GM13977 (cell line): ENCODE measurements at places on chromosomes 2 and 18.

DNA sequence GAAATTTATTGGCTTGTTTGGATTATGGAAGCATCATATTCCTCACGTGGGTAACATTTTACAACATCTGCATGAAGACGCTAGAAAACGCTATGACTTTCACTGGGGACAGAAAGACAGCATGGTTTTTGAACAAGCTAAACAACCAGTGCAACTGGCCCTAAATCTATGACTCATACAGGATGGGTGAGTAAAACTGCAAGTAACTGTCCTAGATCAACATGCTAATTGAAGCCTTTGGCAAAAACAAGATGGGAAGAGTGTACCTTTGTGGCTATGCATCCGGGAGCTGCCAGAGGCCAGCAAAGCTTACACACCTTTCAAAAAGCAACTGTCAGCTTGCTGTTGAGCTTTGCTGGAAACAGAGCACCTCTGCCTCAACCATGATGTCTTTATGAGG is 1096.0 kb upstream of the DDX18 start:
- no peak for DNase-seq

DNA sequence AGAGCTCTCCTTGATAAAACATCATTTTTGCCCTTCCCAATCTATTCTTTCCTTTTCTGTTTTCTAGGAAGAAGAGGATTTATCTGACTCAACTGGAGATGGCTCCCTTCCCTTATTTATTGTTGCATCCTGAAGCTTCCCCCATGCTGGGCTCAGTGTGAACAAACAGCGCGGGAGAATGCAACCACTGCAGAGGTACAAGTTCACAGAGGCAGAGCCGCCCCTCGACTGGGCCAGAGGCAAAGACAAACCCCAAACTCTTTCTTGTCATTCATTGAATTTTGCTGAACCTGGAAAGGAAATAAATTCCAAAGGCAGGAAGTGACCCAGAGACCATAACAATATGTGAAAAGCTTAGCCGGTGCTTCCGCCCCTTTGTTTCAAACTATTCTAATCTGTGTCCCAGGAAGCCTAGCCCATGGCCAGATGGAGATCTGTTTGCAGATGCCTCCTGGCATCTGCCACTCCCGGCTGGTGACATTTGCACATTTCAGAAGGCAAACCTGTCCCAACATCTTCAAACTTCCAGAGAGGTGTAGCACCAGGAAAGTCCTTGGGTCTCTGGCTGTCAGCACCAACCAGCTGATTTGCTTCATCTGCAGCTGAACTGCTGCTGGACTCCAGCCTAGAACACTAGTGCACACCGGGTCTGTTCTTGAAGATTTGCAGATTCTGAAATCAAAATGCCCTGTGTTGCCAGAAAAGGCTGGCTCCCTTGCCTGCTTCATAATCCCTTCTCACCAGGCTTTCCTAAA is 79.4 kb upstream of the MAP4K3 start:
- no peak for DNase-seq

DNA sequence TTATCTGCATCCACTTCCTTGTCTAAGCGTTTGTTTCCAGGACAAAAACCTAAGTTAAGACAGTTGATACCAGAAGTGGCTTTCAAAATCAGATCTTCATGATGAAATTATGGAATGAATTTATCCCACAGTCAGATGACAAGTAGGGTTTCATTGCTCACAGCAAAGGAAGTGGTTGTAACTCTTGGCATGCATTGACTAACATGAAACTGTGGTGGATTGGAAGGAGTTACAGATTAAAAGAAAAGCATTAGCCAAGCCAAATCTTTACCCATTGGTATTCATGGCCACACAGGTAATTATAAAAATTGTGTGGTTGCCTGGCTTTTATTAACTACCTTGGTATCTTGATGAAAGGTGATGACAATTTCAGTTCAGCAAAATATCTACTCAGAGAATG is 438.0 kb upstream of the NXPH2 start:
- no peak for DNase-seq

GRCh38 chr2:160454070-160454797 is 39.4 kb downstream of the RBMS1 start:
- DNase-seq: no peak

DNA sequence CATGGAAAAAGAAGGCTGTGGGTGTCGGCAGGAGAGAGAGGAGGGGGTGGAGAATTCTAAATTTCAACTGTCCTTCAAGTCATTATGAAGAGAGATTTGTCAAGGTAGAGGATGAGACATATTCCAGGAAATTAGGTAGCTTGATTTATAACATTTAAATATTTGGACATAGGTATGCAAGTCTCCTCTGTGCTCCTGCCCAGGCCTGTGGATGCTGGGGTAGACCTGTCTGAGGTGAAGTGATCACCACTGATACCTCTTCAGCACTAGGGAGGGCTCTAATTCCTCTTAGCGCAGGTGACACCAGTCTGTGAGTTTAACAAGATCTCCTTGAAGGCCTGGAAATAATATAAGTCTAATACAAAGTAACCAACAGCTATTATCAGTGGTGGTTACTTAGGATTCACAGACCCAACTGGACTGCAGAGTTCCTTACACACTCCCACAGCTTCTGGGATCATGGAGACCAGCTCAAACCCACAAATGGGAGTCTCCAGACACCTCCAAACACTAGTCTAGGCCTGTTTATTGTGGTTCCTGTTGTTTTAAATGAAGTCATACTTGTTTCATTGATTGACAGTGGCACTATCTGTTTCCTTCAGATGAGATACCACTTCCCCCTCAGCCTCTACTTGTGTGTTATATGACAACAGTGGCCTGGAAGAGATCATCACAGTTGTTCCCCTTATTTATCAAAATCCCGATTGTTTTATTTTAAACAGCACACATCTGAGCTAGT is 104.1 kb upstream of the ITPRID2 start:
- DNase-seq: no peak

DNA sequence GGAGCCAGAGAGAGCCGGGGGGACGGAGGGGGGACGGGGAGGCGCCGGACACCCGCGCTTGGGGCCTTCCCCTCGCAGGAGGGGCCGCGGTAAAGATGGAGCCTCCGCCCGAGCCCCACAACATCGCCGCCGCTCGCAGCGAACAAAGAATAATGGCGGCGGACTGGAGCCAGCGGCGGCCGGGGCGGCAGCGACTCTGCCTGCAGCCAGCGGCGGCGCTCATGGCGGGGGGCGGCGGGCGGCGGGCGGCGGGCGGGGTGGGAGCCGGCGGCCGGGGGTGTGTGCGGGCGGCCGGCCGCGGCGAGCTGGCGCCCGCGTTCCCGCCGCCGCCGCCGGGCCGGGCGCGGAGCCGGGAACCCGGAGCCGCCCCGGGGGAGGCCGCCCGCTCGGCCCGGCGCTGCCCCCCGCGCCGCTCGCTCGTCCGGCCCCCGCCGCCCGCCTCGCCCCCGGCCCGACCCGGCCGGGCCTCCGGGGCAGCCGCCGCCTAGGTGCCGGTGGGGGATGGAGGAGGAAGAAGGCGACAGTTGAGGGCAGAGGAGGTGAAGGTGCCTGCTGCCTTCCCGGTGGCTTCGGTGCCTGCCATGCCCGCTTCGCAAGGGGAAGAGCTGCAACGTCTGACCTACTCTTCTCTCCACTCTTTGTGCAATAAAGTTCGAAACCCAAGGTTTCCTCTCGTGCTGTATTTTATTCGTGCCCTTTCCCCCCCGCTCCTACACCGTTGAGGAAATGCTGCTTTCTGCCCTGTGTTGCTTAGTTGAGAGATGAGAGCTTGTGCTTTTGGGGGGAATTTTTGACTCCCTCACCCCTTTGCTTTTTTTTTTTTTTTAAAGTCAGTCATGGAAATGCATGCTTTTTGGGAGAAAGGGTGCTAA is 634 bp downstream of the CREB1 start:
- peak; percentile 50 for DNase-seq

DNA sequence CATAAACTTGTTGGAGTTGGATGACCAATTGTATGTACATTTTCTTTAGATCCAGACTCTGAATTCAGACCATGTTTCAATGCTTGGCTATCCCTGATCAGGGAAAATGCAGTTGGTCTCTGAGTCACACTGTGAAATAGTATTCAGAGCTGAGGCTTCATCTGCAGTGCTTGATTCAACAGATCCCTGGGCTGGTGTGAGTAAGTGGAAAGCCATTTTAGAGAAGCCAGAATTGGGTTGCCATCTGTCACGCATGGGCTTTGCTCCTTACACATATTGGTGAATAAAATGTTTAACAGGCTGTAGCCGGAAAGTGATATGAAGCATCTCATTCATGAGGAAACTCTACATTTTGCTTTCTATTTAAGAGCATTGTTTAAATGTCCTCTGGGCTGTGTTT is 50.0 kb upstream of the ACYP2 start:
- DNase-seq: no peak

- DNase-seq: no peak
These were observed 39.4 kb downstream of the HADHB start for GRCh38 chr2:26284132-26284531.

GRCh38 chr2:98281607-98282006 is 64.6 kb upstream of the CNGA3 start:
- no peak for DNase-seq

DNA sequence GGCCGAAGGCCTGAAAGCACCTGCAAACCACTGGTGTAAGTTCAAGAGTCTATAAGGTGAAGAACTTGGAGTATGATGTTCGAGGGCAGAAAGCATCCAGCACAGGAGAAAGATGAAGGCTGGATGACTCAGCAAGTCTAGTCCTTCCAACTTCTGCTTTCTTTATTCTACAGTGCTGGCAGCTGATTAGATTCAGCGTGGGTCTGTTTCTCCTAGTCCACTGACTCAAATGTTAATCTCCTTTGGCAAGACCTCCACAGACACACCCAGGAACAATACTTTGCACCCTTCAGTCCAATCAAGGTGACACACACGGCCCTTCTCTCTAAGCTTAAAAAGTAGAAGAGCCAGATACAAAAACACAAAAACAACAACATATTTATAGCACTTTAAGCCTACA is 43.4 kb downstream of the NMS start:
- no peak for DNase-seq

DNA sequence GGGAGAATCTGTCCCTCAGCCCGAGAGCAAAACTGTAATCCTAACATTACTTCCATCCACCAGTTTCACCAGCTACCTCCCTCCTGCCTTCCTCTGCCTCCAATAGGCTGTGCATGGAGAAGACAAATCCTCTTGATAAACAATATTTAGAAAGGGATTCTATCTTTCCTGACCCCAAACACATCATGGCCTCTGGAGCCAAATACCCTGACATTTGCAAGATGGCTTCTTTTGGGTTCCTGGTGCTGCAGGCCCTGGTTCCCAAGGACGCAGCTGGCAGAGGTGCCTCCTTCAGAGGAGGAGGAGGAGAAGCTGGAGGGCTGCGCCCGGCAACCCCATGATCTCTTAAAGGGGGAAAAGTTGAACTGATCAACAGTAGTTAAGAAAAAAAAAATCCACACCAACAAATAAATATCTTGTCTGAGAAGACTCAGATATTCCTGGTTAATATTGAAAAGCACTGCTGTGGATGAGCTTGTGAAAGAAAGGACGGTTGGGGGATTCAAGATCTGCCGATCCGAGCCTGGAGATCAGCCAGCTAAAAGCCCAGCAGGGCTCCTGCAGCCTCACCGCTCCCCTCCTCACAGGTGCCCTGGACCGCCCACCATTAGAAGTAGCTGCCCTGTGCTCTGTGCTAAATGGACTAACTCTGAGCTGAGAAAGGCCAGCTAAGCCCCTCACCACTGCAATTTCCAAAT is 116.8 kb downstream of the MSH2 start:
- DNase-seq: no peak

DNA sequence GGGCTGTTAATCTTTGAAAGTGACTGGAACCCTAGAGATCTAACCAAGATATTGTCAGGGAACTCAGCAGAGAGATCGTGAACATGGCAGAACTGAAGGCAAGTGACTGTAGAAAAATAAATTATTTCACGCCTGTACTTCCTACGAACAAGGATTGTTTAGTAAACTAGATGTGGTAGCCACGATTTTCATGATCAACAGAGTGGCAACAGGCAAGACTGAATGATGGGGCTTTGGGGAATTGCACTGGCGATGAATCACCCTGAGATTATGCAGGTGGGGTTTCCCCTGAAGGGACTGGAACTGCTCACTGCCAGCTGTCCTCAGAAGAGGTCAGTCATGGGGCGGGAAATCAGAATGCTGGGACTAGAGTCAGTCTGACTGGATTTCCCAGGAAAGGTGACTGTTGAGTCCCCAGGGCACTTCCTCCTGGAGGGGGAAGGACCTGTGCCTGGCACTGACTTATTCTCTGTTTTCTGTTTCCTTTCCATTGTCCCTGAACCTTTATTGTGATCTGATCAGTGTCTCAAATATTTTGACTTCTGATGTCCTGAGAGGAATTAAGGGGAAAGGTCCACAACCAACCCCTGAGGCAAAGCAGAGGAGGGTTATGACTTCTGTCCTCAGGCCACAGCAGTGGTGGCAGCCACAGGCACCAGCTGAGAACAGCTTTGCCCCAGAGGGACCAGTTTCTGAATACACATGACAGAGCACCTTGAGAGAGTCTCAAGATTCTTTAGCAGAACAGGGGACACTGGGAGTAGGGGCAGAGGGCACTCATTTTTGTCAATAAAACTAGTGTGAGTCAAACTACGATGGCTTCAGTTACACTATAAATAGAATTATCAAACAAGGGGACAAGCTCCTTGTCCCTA is 70.0 kb downstream of the NAB1 start:
- peak; percentile 50 for DNase-seq

- DNase-seq: no peak
These were observed 127.0 kb downstream of the GAREM1 start for GRCh38 chr18:32343634-32344033.

- DNase-seq: no peak
These were observed 103.2 kb downstream of the ZNF521 start for GRCh38 chr18:25248755-25249154.

- no peak for DNase-seq
These were observed 145.3 kb upstream of the SPRED2 start for GRCh38 chr2:65577654-65578053.

DNA sequence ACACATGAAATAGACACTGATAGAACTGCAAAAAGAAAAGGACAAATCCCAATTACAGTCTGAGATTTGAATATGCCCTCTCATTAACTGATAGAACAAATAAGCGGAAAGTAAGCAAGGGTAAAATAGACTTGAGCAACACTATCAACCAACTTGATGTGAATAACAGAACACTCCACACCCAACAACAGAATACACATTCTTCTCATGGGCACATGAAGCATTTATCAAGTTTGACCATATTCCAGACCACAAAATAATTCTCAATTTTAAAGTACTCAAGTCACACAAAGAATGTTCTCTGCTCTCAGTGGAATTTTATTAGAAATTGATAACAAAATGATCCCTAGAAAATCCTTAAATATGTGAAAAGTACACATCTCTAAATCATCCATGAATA is 19.0 kb downstream of the ETAA1 start:
- no peak for DNase-seq

GRCh38 chr2:1478311-1479305 is 65.3 kb downstream of the TPO start:
- no peak for DNase-seq

GRCh38 chr2:223494942-223495341 is 107.2 kb downstream of the SCG2 start:
- no peak for DNase-seq

DNA sequence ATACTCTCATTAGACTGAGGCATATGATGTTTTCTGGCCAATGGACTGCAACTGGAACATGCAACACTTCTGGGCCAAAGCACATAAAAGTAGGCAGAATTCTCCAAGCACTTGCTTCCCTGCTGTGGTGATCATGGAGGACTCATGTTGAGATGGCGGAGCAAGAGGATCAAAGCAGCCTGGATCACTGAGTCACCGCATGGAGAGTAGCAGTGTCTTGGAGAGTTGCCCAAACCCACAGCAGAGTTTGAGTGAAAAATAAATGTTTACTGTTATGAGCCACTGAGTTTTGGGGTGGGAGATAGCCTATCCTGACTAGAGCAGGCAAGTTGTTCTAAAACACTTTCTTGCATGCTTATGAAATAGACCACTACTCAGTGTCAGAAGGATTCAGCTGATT is 359.5 kb downstream of the ZNF521 start:
- DNase-seq: no peak
